MV-4-11 (cell line): ENCODE measurements at places on chromosomes 16 and 17.
A peak's percentile ranks its signal among the peaks of the same experiment; 100 is the strongest.

DNA sequence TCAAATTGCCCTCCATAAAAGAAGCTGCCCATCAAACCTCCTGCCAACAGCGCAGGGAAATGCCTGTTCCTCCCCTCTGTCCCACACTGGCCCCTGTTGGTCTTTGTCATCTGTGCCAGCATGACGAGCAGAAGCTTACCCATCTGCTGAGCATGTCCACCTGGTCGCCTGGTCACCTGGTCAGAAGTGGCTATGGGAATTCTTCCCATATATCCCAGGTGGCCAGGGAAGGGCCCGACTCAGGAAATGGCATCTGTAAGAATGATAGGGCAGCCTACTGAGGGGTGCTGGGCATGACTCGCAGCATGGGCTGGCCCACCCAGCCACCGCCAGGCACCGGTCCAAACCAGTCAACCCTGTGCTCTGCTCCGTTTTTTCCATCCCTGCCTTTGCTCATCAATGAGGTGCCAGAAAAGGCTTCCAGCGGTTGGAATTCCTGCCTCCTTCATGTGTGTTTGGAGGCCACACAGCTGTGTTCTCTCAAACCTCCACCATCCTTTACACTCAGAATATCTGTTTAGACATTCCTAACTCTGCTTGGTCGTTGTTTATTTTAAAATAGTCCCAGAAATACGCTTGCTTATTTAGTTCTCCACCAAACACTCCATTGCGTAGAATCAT lies 145.2 kb downstream of the CLEC16A start:
- DNase-seq: no peak

GRCh38 chr17:36131421-36131820 lies 27.8 kb downstream of the CCL4 start:
- peak; percentile 63 for DNase-seq

GRCh38 chr17:62884781-62885180 lies 76.7 kb upstream of the MARCHF10 start:
- DNase-seq: no peak

GRCh38 chr17:82013341-82013740 lies 9.3 kb downstream of the CENPX start:
- DNase-seq: no peak

- DNase-seq: peak; percentile 23
Measured at GRCh38 chr17:30379903-30380381, 1.2 kb downstream of the CPD start.

GRCh38 chr17:58351182-58351581 lies 819 bp downstream of the SUPT4H1 start:
- DNase-seq: no peak

DNA sequence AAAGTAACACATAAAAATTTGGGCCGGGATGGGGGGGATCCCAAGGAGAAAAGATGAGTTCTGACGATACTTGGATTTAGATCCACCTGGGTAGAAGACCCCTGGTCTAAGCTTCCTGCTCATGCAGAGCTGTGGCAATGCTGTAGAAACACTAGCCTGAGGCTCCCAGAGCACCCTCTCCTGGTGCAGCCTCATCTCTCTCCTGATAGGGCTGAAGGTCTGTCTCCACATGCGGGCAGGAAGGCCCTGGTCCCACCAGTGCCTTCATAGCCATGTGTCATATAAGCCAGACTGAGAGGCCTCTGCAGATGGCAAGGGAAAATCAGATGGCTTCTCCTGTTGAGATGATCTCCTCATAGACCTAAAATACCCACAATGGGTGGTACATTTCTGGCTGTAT lies 518.0 kb upstream of the ZFHX3 start:
- DNase-seq: no peak

- DNase-seq: no peak
Measured at GRCh38 chr16:17723531-17724134, 252.9 kb upstream of the XYLT1 start.

GRCh38 chr17:39929646-39930407 lies 2.3 kb downstream of the LRRC3C start:
- DNase-seq: no peak

DNA sequence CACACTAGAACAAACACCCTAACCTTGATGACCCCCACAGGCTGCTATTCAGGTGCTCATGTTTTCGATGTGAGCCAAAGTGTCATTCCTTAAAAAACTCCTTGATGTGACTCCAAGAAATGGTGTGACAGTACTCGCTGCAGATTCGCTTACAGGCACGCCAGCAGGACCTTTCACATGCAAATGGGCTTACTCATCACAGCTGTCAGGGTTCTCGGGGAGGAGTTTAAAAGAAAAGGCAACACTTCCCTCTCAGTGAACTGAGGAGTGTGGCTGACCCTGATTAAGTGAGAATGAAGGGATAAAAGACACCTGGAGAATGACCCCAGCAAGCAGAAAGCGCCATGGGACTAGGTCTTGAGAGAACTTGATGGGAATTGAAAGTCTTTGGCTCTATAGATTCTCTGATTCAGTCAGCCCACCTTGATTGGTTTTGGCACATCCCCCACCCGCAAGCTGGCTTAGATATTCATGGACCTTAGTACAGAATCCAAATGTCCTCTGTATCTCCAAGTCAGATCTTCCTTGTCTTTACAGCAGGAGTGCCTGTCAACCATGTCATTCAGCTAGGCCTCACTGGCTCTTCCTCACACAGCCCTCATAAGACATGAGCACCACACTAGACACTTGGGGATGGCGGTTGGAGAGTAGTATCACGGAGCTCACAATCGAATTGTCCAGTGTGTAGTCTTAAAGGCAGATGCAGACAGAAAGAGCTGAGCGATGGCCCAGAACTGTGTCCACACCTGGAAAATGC lies 82.6 kb downstream of the HIC1 start:
- peak; percentile 72 for DNase-seq

DNA sequence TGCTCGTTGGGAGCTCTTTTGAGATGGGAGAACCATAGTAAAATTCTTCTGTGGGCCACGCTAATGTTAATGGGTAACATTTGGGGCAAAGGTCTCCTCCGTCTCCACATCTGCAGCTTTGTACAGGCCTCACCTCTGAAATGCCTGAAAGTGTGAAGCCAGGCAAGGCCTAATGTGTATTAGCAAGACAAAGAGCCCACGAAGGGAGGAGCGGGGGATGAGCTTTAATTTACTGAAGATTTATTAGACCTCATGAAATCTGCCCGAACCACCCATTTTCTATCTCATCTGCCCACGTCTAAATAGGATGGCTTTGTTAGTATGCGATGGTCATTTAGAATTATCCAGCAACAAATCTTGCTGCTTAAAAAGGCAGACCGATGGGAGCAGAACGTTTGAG lies 408.9 kb downstream of the PMP22 start:
- DNase-seq: no peak

DNA sequence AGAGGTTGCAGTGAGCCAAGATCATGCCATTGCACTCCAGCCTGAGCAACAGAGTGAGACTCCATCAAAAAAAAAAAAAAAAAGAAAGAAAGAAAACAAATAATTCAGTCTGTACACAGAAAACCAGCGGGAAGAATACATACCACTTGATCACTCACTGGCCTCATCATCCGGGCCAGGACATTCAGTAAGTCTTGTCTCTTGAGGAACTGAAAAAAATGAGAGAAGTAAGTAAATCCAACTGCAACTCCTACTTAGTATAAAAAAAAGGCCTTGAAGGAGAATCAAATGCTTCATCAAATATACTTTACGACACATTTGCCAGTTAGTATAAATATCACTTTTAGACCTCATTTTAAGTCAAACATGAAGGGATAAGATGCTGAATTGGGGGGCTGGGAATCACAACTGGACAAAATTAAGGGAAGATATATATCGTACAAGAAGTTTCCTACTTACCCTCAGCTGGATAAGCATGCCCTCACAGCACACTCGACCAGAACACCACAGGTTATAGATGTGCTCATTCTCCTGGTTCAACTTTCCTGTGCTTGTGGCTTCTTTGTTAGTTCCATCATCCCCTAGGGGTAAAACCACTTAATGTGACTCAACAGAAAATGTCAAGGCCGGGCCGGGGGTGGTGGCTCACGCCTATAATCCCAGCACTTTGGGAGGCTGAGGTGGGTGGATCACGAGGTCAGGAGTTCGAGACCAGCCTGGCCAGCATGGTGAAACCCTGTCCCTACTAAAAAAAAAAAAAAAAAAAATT lies 12.4 kb downstream of the CCDC47 start:
- peak; percentile 68 for DNase-seq
